ENCODE measurements at places on chromosomes 16 and 17. TPM values are rescaled to one million over a fixed set of nuclear protein-coding genes. Genes with fewer than 3 reads are reported as not detected.
A peak's percentile ranks its signal among the peaks of the same experiment; 100 is the strongest.

- no peak for DNase-seq
Observed at GRCh38 chr16:50311134-50311528, 44.8 kb downstream of the ADCY7 start.

Gene KRTAP1-5
- not detected for polyA plus RNA-seq

Gene COIL
- 21.4 TPM for polyA plus RNA-seq

- DNase-seq = no peak
Observed at GRCh38 chr17:77962348-77962747, 3.8 kb downstream of the TNRC6C start.

DNA sequence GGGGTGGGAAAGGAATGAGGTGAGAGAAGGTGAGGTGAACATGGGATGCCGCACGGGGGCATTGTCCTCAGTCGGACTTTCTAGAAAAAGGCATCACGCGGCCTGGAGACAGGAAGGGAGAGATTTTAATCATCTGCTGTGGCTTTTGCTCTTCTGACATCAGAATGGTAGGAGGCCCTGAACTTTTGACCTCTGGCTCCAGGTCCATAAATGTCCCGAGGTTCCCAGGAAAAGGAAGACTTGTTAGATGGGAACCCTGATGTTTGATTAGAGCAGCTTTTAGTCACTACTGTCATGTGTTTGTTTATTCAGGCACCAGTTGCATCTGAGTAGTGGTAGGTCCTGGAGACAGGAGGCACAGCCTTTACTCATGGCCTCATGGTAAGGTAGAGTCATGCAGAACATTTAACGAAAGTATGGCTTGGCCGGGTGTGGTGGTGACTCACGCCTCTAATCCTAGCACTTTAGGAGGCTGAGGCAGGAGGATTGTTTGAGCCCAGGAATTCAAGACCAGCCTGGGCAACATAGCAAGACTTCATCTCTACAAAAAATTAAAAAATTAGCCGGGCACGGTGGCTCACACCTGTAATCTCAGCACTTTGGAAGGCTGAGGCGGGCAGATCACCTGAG lies 203.1 kb downstream of the MSI2 start:
- peak; percentile 43 for DNase-seq

GRCh38 chr16:72612256-72612655 lies 435.7 kb downstream of the ZFHX3 start:
- no peak for DNase-seq

Gene TSNAXIP1
- 1.5 TPM for polyA plus RNA-seq

- no peak for DNase-seq
Observed at GRCh38 chr16:85134076-85134788, 22.0 kb upstream of the CIBAR2 start.
